CD4-positive, alpha-beta T cell (primary cell): ENCODE measurements at places on chromosomes 5 and 9.

- DNase-seq: no peak
Observed at GRCh38 chr5:142000173-142000572, 12.7 kb downstream of the GNPDA1 start.

DNA sequence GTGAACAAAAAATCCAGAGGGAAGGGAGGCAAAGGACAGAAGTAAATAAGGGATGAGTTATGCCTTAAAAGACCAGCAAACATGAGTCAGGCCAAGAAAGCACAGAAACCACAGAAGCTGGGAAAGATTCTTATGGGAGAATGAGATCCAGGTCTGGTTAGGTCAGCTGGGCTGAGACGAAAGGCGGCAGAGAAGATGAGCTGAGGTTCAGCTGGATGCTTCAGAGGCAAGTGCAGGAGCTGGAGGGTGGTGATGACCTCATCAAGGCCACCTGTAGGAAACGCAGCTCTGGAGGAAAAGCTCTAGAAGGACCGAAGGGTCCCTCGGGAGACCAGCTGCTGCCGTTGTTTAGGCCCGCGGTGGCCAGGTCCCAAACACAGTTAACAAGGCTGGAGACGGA, 152.0 kb downstream of the MYO10 start:
- no peak for DNase-seq

- DNase-seq: no peak
Observed at GRCh38 chr5:98282521-98282920, 490.9 kb upstream of the RGMB start.

- no peak for DNase-seq
Observed at GRCh38 chr9:118281772-118282171, 577.6 kb downstream of the TLR4 start.

- no peak for DNase-seq
Observed at GRCh38 chr5:155839251-155840037, 487.5 kb upstream of the SGCD start.

DNA sequence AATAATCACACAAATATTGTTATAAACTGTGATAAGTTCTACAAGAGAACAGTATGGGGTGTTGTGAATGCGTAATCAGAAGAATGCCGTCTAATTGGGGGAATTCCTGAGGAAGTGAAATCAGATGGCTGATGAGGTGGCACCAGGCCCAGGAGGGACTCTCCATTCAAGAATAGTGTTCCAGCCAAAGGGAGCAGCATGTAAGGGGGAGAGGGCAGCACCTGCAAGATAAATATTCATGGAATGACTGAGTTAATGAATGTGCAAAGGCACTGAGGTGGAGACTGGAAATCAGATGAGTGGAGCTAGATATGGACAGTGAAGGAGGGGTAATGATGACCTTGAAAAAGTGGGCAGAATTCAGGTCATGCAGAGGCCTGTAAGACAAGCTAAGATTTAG, 250.6 kb downstream of the ARRDC3 start:
- no peak for DNase-seq

- no peak for DNase-seq
Observed at GRCh38 chr9:129570450-129571297, 50.2 kb downstream of the C9orf50 start.

DNA sequence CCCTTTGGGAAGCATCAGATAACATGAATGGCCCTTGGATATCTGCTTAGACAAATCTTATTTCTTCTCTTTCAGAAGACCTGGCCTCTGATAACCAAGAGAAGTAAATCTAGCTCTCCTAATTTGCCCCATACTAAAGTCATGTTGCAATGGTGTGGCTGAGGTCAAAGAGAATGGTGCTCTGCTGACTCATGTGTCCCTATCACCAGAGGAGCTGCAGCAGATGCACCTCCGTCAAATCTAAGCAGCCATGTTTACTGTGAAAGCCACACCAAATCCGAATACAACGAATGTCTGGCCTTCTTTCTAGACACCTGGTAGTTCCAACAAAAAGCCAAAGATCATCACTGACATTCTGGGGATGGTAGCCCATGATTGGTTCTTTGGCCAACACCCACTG, 23.2 kb downstream of the RETREG1 start:
- DNase-seq: no peak

GRCh38 chr5:174549254-174549653, 175.1 kb upstream of the MSX2 start:
- no peak for DNase-seq

GRCh38 chr9:73065439-73065838, 86.2 kb upstream of the ANXA1 start:
- DNase-seq: no peak

DNA sequence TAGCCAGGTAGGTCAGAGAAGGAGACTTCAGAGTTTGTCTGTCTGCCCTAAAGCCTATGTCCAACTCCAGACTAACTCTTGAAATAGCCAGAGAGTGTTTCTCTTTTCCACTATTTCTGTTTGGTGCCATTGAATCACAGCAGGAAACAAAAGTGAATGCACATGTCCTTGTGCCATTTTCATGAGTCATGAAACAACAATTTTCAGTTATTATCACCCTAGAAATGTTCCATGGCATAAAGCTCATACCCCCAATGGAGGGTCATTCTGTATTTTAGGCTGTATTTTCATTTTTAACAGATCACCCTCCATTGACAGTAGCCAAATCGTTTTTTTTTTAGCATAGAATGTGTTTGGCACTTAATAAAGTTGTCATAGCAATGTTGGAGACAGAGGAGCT, 124.7 kb downstream of the PAPPA start:
- DNase-seq: no peak

GRCh38 chr9:93079371-93079770, 16.6 kb upstream of the CARD19 start:
- DNase-seq: no peak

DNA sequence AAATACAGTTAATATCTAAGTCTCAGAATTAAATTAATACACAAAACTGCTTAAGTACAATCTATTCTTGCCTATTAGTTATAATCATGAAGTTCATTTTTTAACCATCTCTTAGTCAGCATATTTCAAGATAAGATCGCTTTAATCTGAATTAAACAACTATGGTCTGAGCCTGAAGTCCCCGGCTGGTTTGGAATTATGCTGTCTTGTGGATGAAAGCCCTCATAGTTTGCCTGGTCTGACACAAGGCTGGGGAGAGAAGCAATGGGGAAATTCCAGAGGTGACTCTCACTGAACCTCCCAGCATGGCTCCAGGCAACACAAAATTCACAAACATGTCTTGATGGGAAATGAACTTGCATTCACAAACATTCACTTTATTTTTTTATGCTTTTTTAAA, 28.0 kb upstream of the GRAMD2B start:
- no peak for DNase-seq

DNA sequence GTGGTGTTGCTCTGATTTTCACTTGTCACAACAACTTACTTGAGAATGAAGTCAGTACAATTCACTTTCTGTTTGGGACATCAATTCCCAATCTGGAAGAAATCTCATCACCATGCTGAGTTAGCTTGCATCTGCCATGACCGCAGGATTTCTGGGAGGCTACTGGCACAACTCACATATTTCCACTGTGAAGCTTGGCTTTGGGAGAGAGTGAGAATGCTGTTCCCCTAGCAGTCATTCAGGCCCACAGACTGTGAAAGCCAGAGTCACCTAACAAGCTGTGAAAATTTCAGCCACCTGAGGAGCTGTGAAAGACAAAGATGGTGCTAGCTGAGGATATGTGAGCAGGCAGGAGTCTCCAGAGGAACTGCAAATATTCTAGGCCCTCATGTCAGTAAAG, 365.2 kb upstream of the TUSC1 start:
- DNase-seq: no peak

DNA sequence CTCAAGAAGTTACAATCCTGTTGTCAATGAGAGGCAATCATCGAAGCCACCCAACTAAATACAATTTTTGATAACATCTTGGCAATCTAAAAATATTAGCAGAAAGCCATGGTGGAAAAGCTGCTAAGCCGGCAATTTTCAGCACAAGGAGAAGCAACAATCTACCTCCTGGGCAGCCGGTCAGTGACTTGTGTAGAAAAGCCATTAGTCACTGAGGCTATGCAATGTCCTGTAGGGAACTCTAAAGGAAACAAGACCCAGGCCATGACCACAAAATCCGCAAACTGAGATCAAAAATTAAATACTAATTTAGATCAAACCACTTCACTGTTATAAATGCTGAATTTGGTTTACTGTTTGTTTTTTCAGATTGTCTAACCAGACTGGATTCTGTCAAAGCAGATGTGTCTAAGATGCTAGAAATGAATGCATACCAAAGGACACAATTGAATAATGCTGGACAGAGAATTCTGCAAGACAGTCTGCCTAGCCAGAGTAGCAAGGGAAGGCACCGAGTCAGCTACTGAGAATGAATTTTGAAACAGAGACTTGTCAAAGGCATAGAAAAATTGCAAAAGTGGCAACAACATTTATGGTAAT, 384.8 kb downstream of the PRELID2 start:
- no peak for DNase-seq

DNA sequence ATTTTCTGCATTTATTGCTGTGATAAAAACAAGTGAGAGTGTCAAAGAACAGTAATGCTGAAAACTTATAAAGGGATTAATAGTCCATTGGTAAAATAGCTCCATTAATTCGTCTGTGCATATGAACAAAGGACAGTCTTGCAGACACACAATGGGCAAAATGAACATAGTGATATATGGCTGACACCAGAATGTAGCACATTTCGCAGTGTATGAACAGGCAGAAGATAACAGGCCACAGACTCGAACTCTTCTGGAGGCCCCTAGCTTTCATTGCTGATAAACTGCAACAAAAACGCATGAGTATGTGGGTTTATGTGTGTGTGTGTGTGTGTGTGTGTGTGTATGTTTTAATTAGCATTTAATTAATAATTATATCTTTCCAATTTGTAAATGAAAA, 354.8 kb downstream of the TAF11L14 start:
- DNase-seq: no peak

GRCh38 chr5:164376843-164377242, 871.4 kb downstream of the MAT2B start:
- DNase-seq: no peak

DNA sequence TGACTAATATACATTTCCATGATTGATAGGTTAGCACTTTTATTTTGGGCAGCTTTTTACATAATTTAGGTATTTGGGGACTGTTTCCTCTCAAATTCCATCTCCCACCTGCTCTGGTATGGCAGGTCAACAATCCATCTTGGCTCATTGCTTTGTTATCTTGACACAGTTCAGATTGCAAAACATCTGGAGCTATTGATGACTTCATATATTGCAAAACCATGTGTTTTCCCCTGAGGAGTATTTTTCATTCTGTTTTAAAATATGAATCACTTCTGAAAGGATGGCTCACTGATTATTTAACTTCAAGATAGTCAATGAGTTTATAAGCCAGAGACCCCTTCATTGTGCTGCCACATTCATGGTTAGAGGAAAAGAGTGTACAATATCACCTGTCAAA, 1206.0 kb upstream of the C9orf72 start:
- no peak for DNase-seq

DNA sequence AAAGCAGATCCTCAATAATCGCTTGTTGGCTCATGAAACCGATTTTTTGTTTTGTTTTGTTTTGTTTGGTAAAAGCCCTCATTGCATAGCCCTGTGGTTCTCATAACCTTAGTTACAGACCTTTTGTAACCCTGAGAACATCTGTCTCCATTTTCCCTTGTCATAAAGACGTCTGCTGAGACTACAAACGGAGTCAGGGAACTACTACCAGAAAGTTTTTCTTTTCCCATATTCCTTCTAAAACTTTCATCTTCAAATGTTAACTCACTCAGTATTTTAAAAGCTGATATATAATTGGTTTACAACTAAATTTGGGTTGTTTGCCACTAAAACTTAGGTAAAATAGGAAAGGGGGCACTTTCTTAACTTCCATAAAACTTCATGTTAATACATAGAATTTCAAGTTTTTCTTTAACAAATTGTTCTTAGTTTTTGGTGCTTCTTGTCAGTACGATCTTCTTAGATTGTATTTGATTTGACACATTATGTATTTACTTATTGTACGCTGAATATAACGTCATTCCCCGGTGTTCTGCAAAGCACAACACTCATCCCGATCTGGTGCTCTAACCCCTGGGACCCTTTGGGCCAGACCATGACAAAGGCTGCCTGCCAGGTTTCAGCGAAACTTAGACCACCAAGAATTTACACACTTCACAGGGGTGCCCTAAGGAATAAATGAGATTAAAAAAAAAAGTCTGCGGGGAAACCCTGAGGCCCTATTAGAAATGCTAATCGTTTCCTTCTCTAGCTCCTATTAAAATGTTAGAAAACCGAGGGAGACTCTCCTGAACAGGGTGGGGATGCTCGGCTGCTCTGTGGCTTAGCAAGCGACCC, 1.1 kb upstream of the ANP32B start:
- no peak for DNase-seq

DNA sequence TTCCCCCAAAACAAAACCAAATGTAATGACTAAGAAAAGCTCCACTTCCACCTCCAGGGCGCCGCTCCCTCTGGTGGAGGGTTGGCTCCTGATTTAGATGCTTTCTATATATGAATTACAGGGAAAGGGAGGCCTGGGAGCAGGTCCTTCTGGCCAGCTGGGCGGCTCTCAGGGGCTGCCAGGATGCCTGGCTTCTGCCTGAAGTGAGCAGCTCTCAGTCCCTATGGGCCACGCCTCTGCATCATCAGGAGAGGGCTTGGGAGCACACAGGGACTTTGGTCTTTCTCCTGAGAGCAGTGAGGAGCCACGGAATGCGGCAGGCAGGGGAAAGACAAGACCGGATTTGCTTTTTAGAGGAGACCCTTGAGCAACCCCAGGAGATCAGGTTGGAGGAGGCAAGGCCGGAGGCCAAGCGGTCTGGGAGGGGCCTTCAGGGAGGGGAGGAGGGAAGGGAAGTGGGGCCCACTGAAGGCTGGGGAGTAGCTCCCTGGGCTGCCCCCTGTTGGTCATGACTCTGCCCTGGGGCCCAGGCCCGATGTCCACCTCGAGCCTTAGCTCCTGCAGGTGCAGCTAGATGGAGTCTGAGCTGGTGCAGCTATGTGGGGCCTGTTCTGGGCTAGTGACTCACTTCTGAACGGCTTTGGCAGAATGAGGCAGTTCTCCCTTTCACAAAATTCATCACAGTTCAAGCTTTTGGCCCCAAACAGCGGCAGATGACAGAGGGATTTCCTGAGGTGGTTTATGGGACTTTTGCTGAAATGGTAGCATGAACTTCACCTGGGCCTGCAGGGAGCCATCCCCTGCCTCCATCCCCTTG, 11.3 kb upstream of the GRHPR start:
- DNase-seq: no peak

DNA sequence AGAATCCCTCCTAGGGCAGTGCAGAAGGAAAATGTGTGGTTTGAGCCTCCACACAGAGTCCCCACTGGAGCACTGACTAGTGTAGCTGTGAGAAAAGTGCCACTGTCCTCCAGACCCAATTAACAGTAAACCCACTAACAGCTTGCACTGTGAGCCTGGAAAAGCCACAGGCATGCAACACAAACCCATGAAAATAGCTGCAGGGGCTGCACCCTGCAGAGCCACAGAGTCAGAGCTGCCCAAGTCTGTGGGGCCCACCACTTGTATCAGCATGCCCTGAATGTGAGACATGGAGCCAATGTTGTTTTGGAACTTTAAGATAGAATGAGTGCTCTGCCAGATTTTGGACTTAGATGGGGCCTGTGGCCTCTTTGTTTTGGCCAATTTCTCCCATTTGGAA, 119.8 kb upstream of the CDH9 start:
- DNase-seq: no peak

GRCh38 chr5:57007344-57007743, 55.4 kb upstream of the MIER3 start:
- DNase-seq: no peak

- no peak for DNase-seq
Observed at GRCh38 chr9:89871871-89872331, 267.1 kb downstream of the GADD45G start.
